ENCODE measurements at places on chromosomes 12 and 14.

- no peak for DNase-seq
Observed at GRCh38 chr14:70801836-70802235, 7.5 kb downstream of the MAP3K9 start.

DNA sequence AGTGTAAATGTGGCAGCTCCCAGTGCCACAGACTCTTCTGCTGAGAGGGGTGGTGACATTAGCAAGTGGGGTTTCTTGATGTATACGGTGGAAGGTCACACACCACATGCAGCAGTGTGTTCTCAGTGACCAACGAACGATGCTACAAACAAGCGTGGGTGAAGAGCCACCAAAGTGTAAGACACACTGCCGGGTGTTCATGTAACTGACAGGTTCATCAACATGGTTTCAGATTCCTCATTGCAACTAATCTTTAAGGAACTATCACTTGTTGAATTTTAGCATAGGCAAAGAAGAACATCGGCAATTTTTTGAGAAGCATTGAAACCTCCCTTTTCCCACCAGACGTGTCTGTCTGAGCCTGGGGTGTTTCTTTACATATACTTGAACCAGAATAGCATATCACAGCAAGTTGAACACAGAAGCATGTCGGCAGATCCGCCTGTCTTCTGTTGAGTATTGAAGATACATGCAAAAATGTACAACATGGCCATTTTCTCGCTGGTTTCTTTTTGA is 58.8 kb downstream of the PPP2R5C start:
- no peak for DNase-seq

DNA sequence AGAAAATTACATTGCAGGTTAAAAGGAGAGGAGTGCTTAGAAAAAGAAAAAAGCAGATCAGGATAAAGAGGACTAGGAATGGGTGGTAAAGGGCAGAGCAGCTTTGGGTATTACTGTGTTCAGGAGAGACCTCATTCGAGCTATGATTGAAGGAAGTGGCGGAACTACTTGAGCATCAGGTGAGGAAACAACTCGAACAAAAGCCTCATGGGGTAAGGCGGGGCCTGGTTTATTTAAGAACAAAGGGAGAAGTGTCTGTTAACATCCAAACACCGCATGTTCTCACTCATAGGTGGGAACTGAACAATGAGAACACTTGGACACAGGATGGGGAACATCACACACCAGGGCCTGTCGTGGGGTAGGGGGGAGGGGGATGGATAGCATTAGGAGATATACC is 444.6 kb upstream of the CCDC196 start:
- no peak for DNase-seq

- DNase-seq = no peak
Observed at GRCh38 chr14:34007902-34008301, 57.0 kb upstream of the EGLN3 start.

DNA sequence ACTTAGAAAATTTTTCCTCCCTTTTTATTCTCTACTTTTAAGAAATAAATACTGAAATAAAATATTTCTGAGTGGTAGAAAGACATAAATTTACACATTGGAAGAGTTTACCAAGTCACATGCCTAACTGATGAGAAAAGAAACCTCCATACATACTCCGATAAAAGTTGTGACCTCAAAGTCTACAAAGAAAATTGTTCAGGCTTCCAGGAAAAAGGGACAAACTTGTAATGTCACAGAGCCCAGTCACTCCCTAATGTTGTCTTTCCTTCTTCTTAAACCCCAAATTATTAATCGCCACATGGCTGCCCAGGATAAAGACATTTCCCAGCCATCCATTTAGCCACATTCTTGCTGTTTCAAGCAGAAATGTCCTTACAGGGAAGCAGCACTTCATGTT is 455.3 kb downstream of the MDGA2 start:
- no peak for DNase-seq

DNA sequence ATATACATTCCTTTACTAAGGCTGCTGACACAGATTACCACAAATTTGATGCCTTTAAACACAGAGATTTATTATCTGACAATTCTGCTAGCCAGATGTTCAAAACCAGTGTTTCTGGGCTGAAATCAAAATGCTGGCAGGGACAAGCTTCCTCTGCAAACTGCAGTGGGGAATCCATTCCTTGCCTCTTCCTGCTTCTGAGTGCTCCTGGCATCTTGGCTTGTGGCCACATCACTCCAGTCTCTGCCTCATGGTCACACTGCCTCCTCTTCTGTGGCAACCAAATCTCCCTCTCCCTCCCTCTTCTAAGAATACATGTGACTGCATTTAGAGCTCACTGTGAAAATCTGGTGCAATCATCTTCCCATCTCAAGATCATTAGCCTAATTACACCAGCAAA is 235.7 kb downstream of the TTC8 start:
- no peak for DNase-seq
